ENCODE measurements at places on chromosomes 16 and 17.

DNA sequence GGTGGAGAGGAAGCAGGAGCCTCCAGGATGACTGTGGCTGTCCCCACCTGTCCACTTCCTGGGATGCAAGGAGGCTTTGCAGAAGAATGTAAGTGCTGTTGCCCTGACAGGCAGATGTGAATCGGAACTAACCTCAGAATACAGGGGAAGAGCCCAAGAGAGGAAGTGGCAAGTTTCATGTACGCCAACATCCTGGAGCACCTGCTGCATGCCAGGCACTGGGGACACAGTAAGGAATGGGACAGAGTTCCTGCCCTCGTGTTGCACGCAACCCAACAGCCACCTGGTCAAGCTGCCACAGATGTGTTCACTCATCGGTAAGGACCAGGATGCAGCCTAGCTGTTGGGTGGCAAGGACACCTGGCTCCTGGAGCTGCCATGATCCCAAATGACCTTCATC lies 98.6 kb upstream of the RPL38 start:
- no peak for DNase-seq

GRCh38 chr16:6827267-6827666 lies 505.4 kb upstream of the RBFOX1 start:
- no peak for DNase-seq

- DNase-seq = no peak
These were observed 13.3 kb upstream of the RFWD3 start for GRCh38 chr16:74679983-74680382.

DNA sequence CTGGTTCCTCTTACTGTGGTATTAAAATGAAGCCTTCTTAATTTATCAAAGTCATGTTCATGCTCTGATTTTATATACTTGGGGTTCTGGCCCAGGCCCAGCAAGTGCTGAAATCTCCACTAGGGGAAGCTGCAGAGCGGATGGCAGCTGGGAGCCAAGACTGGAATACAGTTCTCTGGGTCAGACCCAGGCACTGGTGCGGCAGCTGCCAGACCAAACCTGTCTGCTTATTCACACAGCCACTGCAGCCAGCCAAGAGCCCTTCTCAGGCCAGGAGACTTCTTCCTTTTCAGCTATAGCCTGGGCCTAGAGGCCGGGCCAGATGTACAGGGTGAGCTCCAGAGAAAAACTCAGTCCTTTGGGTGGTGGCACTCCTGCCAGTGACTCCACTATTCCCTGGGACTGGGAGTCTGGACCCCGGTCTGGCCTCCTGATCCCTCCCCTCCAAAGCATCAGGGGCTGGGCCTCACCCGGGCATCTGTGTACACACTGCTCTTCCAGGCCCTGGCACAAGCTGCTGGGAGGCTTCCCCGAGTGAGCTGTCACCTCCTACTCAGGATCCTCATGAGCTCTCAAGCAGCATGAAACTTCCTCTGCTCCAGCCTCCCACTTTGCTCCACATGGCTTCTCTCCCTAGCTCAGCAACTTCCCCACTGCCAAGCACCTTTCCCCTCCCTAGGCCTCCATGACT lies 24.4 kb downstream of the ATP6V0D1 start:
- DNase-seq = no peak

DNA sequence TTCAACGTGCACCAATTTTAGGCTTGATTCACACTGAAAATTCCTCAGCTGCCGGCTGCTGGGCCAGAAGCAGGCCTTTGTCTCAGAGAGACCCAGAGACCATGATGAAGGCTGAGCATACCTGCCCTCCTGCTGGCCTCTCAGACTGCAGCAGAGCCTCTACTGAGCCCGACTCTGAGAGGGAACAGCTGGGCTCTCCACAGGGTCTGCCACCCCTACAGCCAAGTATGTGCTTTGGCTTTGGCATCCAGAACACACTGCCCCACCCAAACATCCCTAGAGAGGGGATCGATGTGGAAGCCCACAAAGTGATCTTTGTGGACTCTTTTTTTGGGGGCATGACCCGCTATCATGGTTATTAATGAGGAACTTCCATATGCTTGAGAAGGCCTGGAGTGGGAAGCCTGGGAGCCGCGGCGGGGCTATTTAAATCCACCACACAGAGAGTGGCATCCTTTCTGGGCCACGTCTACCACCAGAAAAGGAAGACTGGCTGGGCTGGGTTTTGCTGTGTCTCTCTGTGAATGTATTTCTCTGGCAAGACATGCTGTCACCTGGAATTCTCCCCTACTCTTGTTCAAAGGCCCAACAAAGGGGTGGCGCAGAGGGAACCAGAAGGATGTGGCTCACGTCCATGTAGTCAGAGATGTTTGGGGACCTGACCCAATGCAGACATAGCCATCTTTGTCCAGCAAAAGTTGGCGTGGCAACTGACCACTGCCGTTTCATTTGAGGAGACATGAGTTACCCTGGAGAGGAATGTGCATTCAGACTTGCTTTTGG lies 69.3 kb downstream of the GNAO1 start:
- DNase-seq = no peak

- no peak for DNase-seq
These were observed 17.9 kb upstream of the TRPV3 start for GRCh38 chr17:3575511-3575910.

- no peak for DNase-seq
These were observed 14.4 kb downstream of the WSCD1 start for GRCh38 chr17:6084311-6085161.

DNA sequence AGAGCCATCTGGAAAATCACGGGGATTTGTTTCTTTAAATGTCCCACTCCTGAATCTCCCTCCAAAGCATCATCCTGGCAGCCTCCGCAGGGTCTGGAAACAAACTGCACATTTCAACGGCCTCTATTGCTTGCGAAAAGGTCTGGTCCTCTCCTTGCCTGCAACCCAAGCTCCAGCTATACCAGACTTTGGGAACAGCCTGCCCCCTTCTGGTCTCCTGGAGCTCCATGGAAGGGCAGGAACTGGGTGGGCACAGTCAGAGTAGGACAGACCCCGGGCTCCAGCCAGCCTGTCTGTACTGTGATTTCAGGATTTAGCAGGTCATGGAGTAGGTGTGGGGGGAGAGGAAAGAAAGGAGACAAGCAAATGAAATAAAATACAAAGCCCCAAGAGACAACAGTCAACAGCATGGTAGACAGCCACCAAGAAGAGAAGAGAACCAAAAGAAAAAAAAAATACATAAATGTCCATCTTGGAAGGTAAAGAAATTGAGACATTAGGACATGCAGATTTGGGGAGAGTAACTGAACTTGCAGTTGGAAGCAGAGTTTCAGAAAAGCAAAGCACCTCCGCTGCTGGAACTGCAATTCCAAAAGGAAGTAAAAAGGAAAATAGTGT lies 2.7 kb downstream of the XYLT1 start:
- no peak for DNase-seq

DNA sequence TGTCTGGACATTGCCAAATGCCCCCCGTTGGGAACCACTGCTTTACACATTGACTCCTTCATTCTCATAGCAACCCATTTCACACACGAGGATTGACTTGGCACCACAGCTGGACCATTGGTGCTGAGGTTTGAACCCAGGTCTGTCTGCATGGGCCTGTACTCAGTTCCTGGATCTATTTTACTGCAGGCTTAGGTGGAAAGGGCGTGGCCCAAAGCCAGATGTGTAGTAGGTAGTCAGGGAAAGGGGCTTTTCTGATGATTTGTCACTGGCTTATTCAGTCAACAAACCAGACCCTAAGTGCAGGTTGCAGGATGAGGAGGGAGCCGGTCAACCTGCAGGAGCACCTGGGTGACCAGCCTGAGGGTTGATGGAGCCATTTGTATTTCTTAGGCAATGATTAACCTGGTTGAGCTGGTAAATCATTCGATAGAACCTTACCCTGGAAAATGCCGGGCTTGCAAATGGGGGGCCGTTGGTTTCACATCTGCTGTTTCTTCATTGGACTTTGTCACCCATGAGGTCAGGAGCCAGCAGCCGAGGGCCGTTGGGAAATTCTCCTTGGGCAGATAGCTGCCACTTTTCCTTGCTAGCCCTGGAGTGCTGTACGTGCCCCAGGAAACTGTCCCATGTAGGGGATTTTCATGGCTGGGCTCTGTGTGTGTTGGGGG lies 104.4 kb downstream of the CMIP start:
- no peak for DNase-seq

DNA sequence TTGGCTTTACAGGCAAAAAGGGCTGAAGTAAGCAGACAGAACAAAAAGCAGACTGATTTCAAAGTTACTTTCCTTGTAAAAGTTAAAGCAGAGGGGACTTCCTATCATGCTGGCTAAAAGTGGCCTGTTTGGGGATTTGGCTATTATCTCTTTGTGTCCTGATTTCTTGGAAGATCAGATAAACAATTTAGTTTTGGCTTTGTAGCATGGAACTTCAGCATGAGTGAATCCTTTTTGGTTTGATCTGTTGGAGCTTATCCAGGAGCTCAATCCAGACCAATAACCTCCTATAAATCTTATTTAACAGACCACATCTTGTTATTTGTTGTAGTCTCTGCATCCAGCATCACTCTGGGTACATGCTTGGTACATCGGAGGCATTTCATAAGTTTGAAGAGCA lies 8.9 kb upstream of the RNF112 start:
- no peak for DNase-seq

DNA sequence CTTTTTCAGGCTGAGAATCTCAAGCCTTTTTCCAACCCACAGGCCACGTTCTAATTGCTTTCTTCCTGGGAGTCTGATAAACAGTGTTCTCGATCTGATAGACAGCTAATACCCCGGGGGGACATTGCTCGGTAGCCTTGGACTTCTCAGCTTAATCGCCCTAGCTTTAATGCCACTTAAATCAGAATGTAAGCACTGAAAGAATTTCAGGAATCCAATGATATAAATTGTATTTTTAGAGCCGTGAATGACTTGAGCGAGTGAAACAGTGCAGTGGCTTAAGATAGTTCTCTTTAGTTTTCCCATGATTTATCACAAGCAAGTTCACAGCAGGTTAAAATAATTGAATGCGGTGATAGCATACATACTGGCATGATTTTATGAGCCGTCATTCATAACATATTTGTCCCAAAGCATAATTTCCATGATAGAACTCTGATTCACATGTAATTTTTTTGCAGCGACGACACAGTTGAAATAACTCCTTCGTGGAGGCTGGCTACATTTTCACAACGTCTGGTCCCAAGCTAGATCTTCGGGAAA lies 116.1 kb upstream of the MYOCD start:
- no peak for DNase-seq

- DNase-seq = no peak
These were observed 1.7 kb upstream of the MRM1 start for GRCh38 chr17:36599546-36600250.

DNA sequence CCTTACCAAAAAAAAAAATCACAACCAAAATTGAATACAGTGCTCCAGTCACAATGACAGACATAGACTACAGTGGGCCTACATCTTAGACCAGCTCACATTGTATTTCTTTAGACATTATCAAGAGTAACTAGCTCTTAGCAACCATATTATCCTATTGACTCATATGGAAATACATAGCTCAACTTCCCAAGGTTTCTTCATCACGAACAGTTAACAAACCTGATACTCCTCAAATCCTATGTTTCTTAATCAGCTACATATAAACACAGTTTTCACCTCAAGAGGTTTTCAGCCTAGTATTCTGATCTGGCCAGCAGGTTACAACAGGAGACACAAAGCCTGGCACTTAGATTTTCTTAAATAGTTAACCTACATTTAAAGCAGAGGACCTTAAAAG lies 29.7 kb downstream of the CMC2 start:
- DNase-seq = no peak

GRCh38 chr17:17641621-17642409 lies 39.4 kb upstream of the RAI1 start:
- DNase-seq = peak; percentile 59

DNA sequence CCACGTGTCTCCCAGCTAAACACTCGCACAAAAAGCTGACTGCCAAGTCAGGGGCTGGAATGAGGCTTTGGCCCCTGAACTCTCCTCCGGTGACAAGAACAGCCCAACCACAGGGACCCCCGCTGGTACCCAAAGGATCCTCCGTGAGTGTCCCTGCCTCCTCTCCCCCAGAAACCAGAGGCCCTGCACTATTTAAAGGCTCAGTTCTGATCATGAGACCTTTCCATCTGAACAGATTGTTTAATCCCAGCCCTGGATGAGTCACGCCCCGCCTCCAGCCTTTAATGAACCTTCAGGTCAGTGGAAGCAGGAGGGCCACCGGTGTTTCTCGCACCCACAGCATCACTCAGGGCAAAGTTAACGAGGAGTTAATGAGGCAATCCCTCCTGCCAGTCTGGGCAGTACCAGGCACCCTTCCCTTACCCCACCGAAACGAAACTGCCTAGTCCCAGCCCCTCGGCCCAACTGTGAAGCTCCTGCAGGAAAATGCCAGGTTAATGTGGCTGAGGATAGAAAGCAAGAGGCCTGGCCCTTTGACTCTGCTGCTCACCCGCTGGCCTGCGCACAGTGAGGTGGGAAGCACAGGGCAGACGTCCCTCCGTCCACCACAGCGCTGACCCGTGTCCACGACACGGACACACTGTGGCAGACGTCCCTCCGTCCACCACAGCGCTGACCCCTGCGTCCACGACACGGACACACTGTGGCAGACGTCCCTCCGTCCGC lies 32.4 kb downstream of the TIMM22 start:
- no peak for DNase-seq

All from stimulated activated CD8-positive, alpha-beta memory T cell treated with anti-CD3 and anti-CD28 coated beads, Interleukin-4, amount 100 ng/mL, for 4 hours (primary cell).